ENCODE measurements at places on chromosomes 5 and 9.
A peak's percentile ranks its signal among the peaks of the same experiment; 100 is the strongest.

GRCh38 chr9:19768798-19769197, 20.0 kb downstream of the SLC24A2 start:
- no peak for DNase-seq

- DNase-seq, result no peak
These were observed 351.3 kb downstream of the ENC1 start for GRCh38 chr5:74289238-74289637.

DNA sequence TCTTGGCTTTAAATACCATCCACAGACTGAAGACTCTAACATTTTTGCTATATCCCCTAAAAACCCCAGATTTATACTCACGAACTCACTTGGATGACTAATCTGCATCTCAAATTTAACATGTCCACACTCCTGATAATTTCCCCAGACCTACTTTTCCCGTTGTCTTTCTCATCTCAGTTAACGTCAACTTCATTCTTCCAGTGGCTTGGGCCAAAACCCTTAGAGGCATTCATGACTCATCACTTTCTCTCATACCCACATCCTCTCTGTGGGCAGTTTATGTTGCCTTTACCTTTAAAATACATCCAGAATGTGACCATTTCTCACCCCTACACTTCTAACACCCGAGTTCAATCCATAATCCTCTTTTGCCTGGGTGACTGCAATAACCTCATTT, 96.7 kb downstream of the EDIL3 start:
- DNase-seq, result peak; percentile 28

GRCh38 chr5:171426266-171426665, 6.8 kb downstream of the FGF18 start:
- DNase-seq, result no peak

DNA sequence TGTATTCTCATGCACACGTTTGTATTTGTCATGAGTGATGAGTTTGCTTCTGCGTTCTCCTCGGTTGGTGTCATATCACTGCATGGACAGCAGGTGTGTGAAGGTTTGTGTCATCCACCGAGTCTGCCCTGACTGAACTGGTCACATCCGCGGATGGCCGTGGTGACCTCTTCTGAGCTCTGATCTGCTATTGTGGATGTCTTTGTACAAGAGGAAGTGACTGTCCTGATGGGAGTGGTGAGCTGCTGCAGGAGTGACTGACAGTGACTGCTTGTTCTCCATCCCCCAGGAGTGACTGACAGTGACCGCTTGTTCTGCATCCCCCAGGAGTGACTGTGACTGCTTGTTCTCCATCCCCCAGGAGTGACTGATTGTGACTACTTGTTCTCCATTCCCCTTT, 69.9 kb downstream of the EHMT1 start:
- peak; percentile 70 for DNase-seq

DNA sequence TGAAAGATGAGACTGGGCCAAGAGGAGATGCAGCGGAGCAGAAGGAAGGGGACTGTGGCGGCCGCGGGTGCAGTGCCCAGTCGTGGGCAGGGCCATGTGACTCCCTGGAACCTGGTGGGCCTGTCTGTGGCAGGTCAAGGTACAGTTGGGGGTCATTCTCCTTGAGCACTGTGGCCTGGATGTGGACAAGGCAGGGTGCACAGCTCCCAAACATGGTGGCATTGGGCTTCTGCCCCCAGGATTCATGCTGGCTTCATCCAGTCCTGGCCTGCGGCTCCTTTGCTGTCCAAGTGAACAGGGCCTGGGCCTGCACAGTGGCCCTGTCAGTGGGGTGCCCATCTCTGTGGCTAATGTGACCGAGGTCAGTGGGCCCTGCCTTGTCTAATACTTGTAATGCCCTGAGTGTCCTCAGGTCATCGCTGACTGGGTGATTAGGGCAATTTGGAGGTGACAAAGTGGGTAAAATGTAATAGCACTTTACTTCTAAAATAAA, 39.9 kb downstream of the CEP72 start:
- DNase-seq, result no peak

GRCh38 chr5:7690557-7690956, 160.4 kb downstream of the CFAP90 start:
- no peak for DNase-seq

DNA sequence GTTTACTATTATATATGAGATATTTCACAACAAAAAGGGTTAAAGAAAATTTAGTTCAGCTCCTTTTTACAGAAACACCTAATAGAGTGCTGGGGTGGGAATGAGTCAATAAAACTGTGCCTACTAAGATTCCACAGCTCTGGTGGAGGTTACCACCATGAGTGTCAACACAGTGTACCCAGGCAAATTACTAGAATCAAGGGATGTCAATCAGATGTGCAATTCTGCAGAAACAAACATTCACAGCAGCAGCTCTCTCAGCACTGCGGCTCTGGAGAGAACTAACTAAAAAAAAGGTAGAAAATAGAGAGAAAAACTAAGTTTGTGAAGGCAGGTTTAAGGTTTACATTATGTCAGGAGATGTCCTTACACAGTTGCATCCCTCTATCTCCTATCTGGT, 1313.0 kb downstream of the MAT2B start:
- no peak for DNase-seq

DNA sequence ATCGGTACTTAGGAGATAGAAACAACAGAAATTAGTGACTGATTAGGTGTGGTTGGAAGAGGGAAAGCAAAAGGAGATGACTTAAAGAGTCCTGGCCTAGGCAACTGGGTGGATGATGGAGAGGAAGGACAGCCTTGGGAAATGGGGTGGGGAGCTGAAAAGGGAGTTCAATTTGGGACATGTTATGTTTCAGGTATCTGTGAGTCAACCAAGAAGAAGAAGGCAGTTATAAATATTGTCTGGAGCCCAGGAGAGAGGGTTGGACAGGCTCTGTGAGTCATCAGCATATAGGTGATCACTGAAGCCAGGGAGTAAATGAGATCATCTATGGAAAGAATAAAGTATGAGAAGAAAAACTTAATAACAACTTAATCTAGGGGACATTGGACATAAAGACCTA, 357.7 kb downstream of the NPR3 start:
- no peak for DNase-seq

GRCh38 chr9:14899042-14899814, 11.0 kb downstream of the FREM1 start:
- DNase-seq, result no peak

Data from inflammatory macrophage treated with lipopolysaccharide for 4 hours (primary cell).